Posterior vena cava (tissue), 2 donors: ENCODE measurements at places on chromosomes 13 and 19. TPM values are rescaled to one million over a fixed set of nuclear protein-coding genes. Genes with fewer than 3 reads are reported as not detected.
A peak's percentile ranks its signal among the peaks of the same experiment; 100 is the strongest.

Gene LGALS14
- total RNA-seq, result not detected

Gene NLRP9
- not detected for total RNA-seq

GRCh38 chr13:26562512-26562890 is 5.0 kb downstream of the WASF3 start:
- DNase-seq, result no peak

DNA sequence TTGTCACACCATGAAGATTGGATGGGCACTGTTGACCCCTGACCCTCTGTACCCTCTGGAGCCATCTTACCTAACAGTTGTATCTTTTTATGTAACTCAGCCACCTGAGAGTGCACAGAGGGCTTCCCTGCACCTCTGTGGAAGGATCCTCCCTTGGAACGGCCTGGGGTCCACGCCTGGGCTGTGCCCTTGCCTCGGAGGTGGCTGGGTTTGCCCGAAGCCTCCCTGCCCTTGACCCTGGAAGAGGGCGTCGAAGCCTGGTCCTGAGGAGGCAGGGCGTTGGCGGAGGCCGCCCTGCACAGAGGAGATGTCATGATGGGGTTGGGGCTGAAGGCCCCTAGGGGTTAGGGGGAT is 241 bp downstream of the ODAD3 start:
- DNase-seq, result no peak

DNA sequence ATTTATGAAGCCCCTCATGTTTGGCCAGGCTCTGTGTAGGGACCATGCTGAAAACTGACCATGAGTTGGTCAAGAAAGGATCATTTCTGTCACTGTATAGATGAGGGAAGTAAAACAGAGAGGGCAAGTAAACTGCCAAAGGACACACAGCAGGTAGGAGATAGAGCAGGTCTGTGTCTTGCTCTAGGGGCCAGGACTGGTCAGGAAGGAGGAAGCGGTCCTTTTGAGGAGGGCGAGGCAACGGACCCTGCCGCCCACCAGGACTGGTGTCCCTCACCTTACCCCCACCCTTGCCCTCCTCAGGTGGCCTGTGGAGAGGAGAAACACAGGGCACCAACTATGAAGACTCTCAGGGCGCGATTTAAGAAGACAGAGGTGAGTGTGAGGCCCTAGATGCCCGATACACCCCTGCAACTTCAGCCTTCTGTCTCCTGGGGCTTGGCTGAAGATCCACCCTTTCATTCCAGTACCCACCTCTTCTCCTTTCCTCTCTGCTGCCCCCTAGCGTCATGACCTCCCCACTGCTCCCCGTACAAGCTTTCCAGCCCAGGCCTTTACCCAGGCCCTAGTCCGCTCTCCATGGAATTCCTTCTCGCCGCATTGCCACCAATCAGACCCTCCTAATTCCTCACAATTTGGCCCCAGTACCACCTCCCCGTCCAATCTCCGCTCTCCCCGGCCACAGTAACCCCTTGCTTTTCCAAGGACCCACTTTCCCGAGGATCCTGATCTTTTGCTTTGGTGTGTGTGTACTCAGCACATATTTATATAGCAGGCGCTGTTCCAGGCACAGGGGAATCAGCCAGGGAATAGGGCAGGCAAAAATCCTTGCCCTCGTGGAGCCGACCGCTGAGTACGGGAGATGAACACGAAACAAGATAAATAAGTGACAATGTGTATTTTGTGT is 3.9 kb downstream of the ANKRD24 start:
- peak; percentile 88 for DNase-seq

Gene KIR2DL4
- total RNA-seq, result 0.37 TPM

DNA sequence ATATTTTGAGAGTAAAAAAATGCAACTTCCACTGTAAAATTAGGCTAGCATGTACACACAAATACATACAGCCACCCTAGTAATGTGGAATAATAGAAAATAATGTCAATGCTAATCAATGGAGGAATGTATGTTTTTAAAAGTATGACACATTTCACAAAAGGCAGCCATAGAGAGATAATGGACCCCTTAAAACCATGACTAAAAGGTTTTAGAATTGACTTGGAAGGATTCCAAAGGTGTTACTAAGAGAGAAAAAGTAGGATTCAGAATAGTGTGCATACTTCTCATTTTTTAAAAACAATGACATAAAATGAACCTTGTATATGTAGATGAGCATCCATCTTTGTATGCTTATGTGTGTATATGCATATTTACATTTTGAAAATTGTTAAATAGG is 597.9 kb upstream of the PCDH9 start:
- DNase-seq, result no peak
